NCI-H510A (cell line): ENCODE measurements at places on chromosomes 2 and 18.
A peak's percentile ranks its signal among the peaks of the same experiment; 100 is the strongest.

DNA sequence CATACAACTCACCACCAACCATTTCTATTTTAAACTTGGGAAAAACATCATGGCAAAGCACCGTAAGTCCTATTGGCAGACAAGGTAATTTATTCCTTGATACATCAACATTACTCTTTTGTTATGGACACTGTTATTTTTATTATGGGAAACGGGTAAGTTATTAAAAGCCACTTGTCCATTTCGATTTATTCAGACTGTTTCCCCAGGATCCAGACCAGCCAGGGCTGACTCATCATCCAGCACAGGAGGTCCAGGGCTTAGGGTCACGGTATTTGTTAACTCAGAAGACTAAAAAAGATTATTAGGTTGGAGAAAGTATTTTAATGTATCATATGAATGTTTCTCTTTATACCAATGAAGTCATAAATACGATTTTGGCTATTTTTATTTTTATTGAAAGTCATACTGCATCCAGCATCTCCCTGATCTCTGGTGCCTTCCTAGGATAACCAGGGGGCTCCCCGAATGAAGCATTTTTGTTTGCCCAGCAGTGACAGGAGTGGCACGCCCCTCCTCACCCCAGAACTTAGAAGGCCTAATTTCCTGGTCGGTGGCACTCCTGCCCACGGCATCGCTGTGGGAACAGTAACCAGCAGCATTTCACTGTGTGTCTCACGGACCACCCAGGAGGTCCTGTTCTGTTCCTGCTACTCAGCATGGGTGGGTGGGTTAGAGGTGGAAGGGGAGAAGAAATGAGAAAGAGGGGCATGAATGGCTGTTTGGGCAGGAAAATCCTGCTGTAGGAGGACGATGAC is 446.1 kb downstream of the EIPR1 start:
- no peak for DNase-seq

GRCh38 chr18:54909538-54909937 is 49.7 kb downstream of the CCDC68 start:
- no peak for DNase-seq

DNA sequence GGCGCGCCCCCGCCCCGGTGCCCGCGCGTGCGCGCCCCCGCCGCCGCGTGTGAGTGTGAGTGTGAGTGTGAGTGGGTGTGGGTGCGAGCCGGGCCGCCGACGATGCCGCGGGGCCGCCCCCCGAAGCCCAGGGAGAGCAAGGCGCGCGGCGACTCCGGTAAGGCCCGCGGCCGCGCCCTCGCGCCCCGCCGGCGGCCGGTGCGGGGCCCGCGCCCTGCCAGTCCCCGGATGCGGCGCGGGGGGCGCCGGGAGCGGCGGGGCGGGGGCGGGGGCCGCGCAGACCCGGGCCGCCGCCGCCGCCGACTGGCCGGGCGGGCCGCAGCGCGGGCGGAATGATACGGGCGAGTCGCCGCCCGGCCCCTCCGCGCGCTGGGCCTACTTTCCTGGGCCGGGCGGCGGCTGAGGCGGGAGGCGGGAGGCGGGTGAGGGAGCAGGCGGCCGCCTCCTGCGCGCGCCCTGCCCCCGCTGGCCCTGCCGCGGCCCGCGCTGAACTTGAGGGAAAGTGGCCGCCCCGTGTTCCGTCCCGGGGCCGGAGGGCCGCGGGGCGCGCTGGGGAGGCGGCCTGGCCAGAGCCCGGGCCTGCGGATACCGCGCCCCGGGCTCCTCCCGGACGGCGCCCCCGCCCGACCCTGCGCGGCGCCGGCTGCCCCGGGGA is at the start of gene ZNF236:
ZNF236 (plus strand) TSS at position 52 of the 655 bp plus-strand sequence; CDS start at position 103, 51 bp downstream.
- peak; percentile 90 for DNase-seq

- peak; percentile 90 for DNase-seq
Observed at GRCh38 chr2:165953655-165954606, at the start of gene TTC21B. TSS of gene TTC21B (minus strand) at chr2:165953776. CDS start at chr2:165953705, 71 bp downstream.

DNA sequence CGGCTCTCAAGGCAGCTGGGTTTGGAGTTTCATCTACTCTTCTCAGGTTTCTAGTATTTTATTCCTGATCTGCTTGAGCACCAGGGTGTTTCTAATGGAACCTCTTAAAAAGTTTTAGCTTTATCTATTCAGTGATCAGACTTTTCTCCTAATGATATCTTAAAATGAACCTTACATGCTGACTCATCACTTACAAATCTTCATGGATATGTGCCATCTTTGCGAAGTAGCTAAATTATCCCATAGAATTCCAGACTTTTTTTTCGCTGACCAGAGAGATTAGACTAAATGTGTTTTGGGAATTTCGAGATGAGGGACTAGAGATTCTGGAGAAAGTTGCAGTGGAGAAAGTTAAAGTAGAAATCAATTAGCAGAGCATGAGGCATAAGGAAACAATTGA is 401.0 kb downstream of the GRB14 start:
- DNase-seq, result no peak

DNA sequence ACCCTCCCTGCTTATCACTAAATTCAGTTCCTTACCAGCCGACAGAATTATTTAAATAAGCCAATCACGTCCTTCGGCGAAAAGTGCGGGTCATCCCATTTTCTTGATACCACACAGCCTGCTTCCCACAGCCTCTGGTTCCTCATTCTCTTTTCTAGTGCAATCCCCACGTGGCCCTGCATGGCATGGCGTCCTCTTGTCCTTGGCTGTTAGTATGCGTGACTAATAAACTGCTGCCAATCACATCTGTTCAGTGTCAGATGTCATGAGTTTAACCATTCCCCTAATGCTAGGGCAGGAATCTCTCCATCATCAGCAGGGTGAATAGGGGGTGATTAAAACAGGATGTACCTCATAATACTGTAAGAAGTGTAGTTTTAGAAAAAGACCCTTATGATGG is 62.8 kb upstream of the TSPYL6 start:
- no peak for DNase-seq

DNA sequence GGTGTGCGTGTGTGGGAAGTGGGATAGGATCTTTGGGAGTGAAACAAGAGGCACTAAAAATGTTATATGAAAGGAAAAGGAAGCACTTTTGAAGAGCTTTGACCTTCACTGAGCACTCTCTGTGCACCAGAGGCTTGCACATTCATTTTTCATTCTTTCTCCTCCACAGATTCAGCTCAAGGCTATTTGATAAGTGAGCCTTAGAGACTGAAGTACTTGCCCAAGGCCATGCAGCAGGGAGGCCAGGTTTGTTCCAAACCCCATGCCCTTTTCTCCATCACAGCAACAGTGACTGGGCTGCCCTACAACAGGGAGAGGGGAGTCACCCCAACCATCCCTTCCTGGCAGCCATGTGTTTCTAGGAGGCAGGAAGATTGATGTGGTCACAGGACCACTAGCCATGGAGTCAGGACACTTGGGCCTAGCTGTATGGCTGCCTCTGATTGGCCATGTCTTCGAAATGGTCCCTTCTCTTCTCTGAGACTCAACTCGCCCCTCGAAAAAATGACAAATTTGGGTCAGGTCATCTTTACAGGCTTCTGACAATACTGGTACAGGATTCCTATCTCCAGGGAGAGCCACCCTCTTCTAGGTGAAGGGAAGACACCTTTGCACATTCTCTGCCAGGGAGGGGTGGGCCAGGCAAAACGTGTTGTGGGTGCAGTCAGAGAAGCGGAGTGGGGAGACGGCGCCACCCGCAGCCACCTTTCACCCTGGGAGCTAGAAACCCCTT is 123.5 kb upstream of the MYCN start:
- DNase-seq, result no peak

DNA sequence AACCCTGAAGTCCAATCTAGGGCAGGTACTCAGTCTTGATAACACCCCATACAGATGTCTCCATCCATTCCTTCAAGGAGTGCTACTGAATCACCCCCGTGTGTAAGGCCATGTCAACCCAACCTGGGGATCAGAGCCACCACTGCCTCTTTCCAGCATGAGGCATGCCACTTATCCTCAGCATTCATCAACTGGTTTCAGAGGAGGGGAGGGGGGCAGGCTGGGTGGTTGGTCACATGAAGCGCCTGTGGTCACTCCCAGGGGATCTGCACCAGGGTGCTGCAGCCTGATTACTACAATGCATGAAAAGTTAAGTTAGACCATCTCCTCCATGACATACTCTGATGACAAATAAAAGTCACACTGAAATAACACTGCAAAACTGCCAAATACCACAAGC is 65.0 kb downstream of the UXS1 start:
- no peak for DNase-seq

DNA sequence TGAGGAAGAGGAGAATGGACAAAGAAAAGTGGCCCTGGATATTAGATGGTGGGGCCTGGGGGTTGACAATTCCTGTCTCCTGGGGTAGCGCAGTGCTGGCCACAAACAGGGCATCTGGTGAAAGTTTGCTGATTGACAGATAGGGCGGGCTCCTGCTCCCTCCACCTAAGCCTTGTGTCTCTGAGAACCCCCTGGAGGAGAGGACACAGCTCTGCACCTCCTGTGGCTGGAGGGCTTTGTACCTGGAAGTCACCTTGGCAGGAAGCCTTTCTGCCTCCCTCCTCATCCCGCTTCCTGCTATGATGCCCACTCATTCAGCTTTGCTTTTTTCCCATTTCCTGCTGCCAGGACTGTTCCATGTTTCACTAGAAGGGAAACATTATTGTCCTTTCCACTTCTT is 72.4 kb downstream of the RHOB start:
- no peak for DNase-seq

DNA sequence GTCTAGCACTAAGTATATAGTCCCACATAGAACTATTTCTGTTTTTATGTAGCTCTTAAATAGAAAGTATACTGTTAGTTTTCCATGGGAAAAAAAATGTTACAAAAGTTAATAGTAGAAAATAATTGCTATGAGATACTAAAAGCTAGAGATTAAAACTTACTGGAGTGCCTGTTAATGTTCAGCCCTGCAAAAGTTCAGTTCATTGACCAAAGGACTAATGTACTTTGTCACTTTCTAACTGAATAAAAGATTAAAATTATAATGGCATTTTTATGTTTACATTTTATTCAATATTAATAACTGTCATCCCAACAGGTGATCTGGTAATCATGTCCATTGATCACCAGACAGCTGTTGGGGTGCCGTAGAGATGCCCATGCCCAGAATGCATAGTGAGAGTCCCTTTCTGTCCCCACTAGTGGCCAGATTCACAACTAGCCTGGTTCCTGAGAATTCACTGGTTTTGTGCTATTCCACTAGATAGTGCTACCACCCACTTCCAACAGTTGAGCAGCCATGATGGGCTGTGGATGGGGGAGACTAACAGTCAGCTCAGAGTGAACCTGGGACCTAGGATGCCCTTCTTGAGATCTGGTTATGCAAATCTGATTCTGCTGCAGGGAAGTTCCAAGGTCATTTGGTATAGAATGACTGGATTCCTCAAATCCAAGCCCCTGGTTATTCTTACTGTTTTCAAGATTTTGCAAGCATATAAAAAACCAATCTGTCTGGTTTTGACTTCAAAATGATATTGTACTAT is 57.8 kb downstream of the AFTPH start:
- no peak for DNase-seq

DNA sequence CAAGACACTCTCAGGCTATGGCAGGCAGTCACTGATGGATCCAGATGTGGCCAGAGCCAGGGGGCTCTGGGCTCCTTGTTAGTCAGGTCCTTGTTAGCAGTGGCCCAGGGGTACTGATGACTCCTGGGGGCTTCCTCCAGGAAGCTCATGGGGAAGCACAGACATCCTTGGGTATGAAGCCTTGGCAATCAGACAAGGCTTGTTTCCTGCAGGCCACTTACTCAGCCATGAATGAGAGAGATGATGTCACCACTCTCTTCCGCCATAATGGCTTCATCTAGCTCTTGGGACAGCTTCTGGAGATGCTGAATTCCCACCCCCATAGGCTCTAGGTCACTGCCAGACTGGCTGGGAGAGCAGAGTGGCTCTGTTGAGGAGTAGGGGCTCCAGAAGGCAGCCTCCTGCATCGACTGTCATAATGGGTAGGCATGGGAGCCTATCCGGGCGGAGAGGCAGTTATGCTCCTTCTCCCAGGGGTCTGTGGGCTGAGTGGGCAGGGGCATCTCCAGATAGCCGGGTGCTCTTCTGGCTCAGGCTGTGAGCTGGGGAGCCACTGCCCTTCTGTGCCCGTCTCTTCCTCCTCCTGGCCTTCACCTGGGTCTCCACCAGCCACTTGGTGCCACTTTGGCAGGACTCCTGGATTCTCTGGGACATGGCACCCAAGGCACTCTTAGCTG is 40.2 kb upstream of the BMPR2 start:
- no peak for DNase-seq

GRCh38 chr2:60212181-60212945 is 341.1 kb downstream of the BCL11A start:
- no peak for DNase-seq

GRCh38 chr18:13513021-13513420 is 213.3 kb downstream of the FAM210A start:
- no peak for DNase-seq

DNA sequence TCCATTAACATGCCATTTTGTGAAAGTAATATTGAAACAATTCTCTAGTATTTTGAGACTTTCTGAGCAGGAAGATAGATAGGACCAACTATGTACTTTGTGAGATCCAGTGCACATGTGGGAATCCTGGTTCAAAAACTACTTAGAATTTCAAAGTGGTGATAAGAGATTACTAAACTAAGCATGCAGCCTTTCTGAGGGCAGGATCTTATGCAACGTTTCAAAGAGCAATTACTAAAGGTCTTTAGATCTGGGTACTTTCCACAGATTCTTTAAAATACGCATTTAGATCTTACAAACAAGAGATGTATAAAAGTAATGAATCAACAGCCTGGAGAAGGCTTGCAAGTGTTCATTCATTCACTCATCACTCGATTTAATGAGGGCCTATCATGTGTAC is 124.4 kb upstream of the TRIB2 start:
- no peak for DNase-seq

DNA sequence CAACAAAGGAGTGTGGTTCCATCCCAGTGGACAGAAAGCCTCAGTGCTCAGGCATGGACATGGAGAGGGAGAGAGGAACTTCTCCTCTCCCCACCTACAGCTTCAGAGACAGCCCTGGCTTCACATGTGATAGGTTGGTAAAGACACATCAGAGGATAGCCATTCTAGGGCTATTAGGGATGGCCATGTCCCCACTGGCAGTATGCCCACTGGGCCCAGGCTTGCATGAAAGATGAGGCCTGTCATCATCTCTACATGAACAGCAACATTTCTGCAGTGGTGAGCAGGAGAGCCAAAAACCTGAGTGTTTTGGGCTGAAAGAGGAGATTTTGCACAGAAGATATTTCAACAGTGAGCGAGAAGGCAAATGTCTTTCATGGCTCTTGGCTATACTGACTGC is 517.2 kb downstream of the NR4A2 start:
- no peak for DNase-seq
